Myocyte (in vitro differentiated cells): ENCODE measurements at places on chromosomes 12 and 14. TPM values are rescaled to one million over a fixed set of nuclear protein-coding genes. Genes with fewer than 3 reads are reported as not detected.
A peak's percentile ranks its signal among the peaks of the same experiment; 100 is the strongest.

DNA sequence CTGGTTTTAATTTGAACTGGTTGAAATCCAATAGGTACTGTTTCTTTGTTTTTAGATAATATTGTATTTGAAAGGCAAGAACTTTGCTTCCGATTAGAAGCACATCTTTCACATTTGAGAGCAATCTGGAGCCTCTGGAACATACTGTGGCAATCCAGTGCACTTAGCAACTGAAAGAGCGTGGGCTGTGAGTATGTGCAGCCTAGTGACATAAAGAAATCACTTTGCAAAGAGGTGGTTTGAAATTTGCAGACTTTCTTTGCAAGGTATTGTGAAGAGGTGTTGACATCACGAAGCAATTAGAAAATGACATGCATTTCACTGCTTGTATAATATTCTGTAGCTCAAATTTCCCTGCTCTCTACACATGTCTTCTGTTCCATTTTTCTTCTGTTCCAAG lies 23.5 kb upstream of the CFAP54 start:
- DNase-seq, result no peak

- DNase-seq, result peak; percentile 34
Measured at GRCh38 chr12:101581190-101581589, 13.6 kb upstream of the MYBPC1 start.

GRCh38 chr12:63164911-63165310 lies 13.9 kb upstream of the AVPR1A start:
- no peak for DNase-seq

DNA sequence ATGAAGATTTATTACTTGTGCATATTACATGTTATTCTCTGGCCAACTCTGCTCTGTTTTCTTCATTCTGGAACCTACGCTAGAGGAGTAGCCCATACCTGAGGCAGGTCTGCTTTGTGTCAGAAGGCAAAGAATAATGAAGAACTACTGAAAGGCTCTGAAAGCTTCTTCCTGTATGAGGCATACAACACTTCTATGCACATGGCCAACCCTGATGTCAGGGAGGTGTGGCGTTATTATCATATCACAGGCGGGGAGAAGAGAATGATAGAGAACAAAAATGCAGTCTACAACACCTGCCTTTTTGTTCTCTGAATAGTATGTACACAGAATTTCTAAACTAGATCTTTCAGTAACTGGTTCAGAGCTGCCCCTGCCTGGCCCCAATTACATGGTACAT lies 32.5 kb upstream of the CRY1 start:
- no peak for DNase-seq

DNA sequence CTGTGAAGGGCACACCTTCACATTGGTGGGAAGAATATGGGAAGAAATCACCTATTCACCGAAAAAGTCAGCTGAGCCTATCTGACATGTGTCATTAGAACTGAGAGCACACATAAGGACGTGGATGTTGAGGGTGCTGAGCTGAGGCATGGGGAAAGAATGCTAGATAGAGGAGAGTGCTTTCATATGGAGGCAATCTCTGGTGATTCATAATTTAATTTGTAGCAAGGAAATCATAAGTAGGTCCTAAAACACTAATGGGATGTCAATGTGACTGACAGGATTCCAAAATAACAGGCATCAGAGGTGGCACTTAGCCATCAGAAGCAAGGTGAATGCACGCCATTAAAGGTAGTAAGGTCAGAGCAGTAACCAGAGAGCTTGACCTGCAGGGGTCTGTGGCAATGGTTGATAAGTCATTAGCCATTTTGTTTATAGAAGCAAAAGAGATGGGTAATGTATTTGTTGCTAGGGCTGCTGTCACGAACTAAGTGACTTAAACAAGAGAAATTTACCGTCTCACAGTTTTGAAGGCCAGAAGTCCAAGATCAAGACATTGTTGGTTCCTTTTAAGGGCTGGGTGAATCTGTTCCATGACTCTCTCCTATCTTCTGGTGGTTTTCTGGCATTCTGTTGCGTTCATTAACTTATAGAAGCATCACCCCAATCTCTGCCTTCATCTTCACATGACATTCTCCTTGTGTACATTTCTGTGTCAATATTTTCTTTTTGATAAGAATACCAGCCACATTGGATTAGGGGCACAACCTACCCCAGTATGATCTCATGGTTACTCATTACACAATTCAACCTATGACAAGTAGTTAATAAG lies 69.3 kb downstream of the ANKS1B start:
- DNase-seq, result no peak

- peak; percentile 43 for DNase-seq
Measured at GRCh38 chr12:80858356-80858755, 79.4 kb downstream of the LIN7A start.

GRCh38 chr14:36067428-36068187 lies 108.9 kb downstream of the PTCSC3 start:
- DNase-seq, result no peak

Gene CCDC177
- not detected in 2 replicates for total RNA-seq

Gene COCH
- 0.27 and 0.31 TPM in 2 replicates for total RNA-seq

Gene NKX2-1
- total RNA-seq, result not detected in 2 replicates

Gene NUDT14
- total RNA-seq, result 33.2 and 40.9 TPM in 2 replicates

Gene ATL1
- 5.0 and 7.4 TPM in 2 replicates for total RNA-seq

Gene P2RX7
- 0.11 and 0.21 TPM in 2 replicates for total RNA-seq

Gene LRP1-AS
- not detected in 2 replicates for total RNA-seq
